ENCODE measurements at places on chromosomes 13 and 19. TPM values are rescaled to one million over a fixed set of nuclear protein-coding genes. Genes with fewer than 3 reads are reported as not detected.

DNA sequence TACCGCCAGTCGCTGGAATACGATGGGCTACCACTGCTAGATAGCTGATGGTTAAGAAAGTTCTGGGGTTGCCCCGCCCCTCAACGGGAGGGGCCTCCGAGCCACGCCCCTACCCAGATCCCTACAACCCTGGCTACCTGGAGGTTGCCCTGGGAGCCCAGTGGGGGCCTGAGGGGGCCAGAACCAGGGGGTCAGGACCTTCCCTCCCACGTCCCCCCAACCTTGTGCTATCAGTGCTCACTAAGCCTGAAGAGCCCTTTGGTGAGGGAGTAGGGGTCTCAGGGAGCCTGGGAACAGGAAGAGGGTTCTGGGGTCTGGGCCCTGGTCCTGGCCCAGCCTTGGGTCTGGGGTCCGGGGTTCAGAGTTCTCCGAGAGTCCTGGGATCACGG, 8.9 kb downstream of the OCEL1 start:
- DNase-seq: no peak

DNA sequence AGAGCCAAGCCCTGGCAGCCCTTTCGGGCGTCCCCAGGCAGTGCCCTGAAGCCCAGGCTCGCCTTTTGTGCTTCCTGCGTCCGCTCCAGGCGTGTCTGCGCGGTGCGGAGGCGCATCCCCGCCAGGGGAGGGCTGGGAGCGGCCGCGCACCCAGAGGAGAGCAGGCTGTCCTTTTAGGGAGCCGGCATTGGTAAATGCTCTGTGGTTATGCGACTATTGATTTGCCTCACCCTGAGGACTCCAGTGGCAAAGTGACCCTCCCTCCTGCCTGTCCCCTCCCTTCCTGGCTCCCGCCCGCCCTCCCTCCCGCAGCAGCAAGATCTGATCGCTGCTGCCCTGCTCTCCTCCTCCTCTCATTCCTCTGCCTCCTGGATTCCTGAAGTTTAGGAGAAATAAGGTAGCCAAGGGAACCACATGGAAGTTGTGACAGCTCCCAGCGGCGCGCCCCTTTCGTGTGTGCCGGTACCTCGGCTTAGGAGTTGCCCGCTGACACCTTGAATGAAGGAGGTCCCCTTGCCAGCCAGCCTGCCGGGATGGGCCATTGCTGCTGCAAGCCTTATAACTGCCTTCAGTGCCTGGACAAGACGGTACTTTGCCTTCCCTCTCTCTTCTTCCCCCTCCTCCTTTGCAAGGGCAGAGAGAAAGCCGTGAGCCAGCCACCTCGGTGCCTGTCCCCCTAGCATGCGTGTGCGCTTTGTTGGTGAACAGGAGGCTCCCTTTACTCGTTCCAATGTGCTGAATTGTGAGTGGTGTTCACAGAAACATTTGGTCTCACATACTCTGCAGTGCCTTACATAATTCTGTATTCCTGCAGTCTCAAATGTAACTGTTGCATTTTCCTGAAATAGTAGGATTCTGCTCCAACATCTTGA, 166.9 kb downstream of the SLC7A1 start:
- DNase-seq: peak; percentile 18

DNA sequence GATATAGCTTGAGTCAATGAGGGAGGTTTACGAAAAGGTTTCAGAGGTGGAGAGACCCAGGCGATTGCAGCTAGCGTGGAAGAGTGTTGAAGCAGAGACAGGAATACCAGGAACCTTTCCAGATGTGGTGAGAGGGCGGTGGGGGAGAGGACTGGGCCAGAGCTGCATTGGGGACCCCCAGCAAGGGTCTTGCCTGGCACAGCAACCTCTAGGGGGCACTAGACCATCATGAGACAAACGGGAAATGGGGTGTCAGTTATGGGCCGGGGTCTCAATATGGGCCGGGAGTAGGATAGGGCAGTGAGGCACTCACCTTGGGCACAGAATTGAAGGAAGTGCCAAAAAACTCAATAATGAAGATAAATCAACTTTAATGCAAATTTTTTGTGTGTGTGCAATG, 2.1 kb upstream of the LRP3 start:
- DNase-seq: no peak

- DNase-seq: no peak
Measured at GRCh38 chr13:90272356-90272755, 1075.1 kb upstream of the MIR17HG start.

DNA sequence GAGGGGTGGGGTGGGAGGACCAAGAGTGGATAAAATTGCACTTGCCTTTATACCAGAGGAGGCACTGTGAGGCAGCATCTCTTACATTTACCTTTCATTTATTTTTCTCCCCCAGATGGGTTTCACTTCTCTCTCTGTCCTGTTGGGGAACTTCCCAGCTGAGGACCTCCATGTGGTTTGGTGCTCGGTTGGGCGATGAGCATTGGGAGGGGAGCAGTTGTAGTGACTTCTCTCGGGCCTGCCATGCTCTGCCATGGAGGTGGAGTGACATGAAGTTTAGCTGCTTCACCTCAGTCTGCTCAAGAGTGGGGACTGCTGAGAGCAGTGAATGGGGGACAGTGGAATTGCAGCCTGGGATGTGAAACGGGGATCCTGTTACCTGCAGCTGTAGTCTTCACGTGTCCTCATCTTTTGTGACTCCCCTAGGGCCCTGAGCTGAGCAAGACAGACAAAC, 23.1 kb upstream of the CXCL17 start:
- DNase-seq: no peak

GRCh38 chr13:106619688-106620555, 52.0 kb upstream of the ARGLU1 start:
- peak; percentile 36 for DNase-seq

DNA sequence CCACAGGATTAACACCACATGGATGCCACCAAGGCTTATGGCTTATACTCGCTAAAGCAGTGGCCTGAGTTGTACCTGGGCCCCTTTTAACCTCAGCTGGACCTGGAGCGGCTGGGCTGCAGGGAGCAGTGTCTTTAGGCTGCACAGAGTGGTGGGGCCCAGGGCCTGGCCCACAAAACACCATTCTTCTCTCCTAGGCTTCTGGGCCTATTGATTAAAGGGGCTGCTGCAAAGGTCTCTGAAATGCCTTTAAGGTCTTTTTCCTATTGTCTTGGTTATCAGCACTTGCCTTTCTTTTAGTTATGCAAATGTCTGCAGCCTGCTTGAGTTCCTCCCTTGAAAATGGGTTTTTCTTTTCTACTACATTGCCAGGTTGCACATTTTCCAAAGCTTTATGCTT, 973.9 kb upstream of the PRR20A start:
- no peak for DNase-seq

DNA sequence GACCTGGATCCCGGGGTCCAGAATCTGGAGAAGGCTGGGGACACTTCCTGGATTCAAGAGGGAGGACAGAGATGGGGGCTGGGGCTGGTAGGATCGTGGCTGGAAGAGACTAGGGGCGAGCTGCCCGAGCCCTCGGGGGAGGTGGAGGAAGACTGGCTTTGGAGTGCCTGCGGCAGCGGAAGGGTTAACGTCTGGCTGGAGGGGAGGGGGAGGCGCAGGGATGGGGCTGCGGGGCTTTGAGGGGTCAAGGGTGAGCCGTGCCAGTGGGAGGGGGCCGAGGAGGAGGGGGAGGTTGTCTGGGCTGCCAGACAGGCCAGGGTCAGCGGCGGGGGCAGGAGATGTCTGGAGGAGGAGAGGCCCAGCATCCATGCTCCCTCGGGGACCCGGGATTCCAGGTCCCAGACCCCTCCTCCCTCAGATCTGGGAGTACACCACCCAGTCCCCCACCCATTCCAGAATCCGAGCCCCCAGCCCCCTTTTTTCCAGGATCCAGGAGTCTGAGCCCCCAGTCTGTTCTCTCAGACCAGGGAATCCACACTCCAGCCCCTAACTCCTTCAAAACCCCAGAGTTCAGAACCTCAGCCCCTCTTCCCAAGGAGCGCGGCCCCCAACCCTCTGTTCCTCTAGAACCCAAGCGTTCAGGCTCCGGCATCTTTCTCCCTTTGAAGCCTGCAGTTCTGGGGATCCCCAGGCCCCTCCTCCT, 3.2 kb upstream of the SPACA6 start:
- no peak for DNase-seq

TEAD2 gene
- 0.27 TPM for total RNA-seq

HS6ST3 gene
- total RNA-seq: not detected

All from hematopoietic multipotent progenitor cell (in vitro differentiated cells).